Activated CD4-positive, alpha-beta T cell treated with anti-CD3 and anti-CD28 coated beads, Interleukin-2, amount 50 U/mL, for 24 hours (primary cell): ENCODE measurements at places on chromosomes 12 and 14.

DNA sequence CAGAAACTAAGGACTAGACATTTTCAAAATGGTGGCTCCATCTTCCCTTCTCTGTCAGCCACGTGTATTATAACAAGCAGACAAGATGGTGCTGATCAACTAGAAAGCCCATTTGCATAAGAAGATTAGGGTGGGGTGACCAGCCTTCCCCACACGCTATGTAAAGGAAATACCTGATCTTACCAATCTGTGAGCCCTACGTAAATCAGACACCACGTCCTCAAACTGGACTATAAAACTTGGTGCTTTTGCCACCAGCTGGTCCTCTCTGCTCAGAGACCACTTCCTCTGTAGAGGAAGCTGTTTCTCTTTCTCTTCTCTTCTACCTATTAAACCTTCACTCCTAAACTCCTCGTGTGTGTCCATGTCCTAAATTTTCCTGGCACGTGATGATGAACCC, 101.1 kb upstream of the PLEKHG7 start:
- no peak for DNase-seq

- DNase-seq: no peak
Observed at GRCh38 chr14:104084251-104085002, 1.1 kb upstream of the ASPG start.

- no peak for DNase-seq
Observed at GRCh38 chr12:89363084-89363483, 10.8 kb upstream of the DUSP6 start.

- DNase-seq: no peak
Observed at GRCh38 chr12:54689034-54689372, 40.8 kb upstream of the DCD start.

DNA sequence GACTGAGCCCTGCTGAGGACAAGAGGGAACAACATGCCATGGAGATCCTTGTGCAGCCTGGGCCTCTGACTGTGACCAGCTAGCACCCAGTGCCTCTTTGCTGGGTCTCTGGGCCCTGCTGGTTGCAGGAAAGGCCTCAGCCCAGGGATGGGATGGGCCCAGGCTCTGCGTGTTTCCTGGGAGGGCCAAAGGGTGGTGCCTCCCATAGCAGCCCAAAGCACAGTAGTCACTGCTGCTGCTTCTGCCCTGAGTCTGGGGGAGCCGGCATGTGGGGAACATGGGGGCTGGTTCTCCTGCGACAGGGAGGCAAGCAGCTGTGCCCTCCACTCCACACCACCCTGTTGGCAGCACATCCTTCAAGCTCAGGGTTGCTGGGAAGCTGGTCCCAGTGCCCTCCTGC, 18.5 kb downstream of the ANHX start:
- DNase-seq: no peak
